Stimulated activated CD8-positive, alpha-beta memory T cell treated with anti-CD3 and anti-CD28 coated beads, Interleukin-15, amount 100 ng/mL, for 1 hour (primary cell): ENCODE measurements at places on chromosomes 12 and 14.

DNA sequence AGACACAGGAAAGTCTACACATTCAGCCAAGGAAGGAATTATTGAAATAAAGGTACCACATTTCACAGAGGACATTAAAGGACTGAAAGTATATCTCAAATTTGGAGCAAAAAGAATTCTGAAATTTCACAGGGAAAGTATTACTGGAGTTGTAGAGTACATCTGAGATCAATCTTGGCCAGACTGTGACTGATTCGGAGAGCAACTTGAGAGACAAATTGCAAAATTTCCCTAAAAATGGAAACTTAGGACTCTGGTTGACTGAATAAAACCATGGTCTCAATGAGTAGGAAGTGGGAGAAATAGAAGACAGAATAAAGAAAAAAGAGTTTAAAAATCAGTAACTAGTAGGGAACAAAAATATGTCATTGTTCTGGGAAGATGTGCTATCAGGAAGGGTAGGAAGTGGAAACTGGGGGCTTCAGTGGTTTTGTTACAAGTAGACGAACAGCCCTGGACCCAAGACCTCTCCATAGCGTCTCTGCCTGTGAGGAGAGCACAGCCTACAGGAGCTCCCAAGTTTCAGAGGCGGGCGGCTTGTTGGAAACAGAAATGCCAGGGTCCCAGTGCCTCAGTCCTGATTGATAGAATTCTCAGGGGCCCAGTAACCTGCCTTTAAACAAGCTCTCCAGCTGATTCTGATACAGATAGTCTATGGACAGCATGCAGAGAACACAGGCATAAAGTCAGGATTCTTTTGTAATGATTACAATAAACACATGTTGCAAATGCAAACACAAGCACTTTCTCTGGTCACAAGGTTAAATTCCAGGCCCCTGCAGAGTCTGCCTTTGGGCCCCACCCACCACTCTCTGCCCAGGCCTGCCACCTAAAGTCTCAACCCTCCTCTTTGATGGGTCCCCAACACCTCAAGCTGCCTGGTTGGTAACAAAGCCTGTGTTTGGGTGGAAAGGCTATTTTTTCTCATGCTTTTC lies 63.1 kb downstream of the BBS10 start:
- DNase-seq: no peak

- DNase-seq: no peak
These were observed 49.7 kb downstream of the LRIG3 start for GRCh38 chr12:58870595-58870994.

- DNase-seq: no peak
These were observed 466.6 kb downstream of the EGLN3 start for GRCh38 chr14:33484264-33484663.

GRCh38 chr12:45257185-45257930 lies 41.5 kb downstream of the ANO6 start:
- no peak for DNase-seq

DNA sequence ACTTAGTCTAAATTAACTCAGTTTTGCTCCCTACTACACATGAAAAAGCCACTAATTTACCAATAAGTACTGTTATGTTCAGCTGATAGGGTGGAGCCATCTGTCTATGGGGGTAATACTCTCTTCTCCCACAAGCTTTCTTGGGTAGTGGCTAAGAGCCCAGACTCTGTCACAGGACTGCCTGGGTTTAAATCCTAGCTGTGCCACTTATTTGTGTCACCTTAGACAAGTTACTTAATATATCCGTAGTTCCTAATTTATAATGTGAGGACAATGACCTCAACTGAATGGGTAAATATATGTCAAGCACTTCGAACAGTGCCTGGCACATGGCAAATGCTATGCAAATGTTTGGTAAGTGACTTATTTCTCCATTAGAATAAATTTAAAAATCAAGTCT lies 185.6 kb downstream of the DACT1 start:
- DNase-seq: no peak

GRCh38 chr14:83041224-83041623 lies 1507.6 kb upstream of the SEL1L start:
- DNase-seq: no peak

DNA sequence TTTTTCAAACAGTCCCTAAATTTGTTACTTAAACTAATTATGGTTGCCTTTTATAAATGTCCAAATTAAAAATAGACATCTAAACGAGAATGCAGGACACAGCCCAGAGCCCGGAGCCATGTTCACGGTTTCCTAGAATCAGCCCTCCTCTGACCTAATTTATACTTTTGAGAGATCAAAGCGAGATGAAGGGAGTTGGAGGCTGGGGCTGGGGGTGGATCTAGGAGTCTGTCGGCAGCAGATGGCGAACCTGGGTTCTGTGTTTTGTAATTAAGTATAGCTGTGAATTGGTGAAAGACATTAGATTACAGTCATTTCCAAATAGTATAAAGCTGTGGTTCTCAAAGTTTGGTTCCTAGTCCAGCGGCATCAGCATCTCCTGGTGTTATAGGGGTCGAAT lies 210.1 kb downstream of the SLC41A2 start:
- no peak for DNase-seq

- no peak for DNase-seq
These were observed 18.1 kb downstream of the MEG3 start for GRCh38 chr14:100844082-100844408.

DNA sequence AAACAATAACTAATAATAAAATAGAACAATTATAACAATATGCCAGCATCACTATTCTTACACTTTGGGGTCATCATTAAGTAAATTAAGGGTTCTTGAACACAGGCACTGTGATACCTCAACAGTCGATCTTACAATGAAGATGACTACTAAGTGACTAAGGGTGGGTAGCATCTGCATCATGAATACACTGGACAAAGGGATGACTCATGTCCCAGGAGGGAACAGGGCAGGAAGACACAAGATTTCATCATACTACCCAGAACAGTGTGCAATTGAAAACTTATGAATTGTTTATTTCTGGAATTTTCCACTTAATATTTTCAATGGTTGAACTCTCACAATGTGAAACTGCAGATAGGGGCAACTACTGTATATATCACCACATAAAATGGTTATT lies 19.7 kb downstream of the TSPAN19 start:
- DNase-seq: no peak

- no peak for DNase-seq
These were observed 383.3 kb downstream of the DPF3 start for GRCh38 chr14:72510566-72510965.

GRCh38 chr12:113684053-113684907 lies 212.6 kb upstream of the LHX5 start:
- no peak for DNase-seq

GRCh38 chr14:76870166-76870565 lies 44.0 kb downstream of the LRRC74A start:
- DNase-seq: no peak

DNA sequence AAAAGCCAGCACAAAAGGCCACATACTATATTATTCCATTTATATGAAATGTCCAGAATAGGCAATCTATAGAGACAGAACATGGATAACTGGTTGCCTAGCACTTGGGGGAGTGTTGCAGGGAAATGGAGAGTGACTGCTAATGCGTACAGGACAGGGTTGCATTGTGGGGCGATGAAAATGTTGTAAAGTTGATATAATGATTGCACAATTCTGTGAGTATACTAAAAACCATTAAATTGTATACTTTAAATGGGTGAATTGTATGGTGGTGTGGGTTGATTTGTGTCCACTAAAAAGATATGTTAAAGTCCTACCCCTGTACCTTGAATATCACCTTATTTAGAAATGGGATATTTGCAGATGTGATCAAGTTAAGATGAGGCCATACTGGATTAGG lies 7.0 kb upstream of the CAPRIN2 start:
- DNase-seq: no peak

GRCh38 chr12:11542599-11542998 lies 106.9 kb upstream of the ETV6 start:
- DNase-seq: no peak

- no peak for DNase-seq
These were observed 9.2 kb upstream of the NOS1 start for GRCh38 chr12:117370588-117370987.

DNA sequence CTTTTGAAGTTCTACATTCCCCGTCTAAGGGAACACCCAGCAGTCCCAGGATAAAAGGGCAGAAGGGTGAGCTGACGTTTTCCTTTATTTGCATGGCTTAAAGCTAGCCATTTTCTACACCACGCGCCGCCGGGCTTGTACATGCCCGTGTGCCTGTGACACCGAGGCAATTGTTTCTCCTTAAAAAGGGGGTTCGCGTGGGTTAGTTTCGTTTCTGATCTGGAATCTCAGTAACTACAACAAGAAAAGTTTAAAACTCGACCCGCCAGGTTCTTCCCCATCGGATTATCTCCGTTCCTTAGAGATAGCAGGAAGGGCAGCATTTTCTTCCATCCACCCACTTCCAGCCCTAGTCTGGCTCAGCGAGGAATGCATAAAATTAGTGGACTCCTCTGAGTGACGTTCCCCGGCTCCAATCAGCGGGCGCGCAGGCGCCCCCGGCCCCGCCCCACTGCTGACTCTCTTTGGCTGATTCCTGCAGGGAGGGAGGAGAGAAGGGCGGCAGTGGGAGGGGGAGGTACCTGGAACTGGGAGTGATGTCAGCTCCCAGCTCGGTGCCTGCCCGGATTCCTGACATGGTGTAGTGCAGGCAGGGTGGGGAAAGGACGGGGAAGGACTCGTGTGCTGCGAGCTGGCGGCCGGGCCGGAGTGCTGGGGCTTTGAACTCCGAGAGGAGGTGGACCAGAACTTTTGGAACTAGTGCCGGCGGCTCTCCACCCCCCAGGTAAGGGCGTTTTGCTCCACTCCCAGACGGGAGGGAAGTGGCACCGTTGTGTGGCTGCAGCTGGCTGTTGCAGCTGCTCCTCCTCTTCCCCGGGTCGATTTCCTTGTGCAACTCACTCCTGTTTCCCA lies at the start of gene PPFIBP1:
Gene PPFIBP1 (plus strand): TSS at position 565 of the 852 bp plus-strand sequence. CDS start 109,191 bp downstream, outside the sequence.
- peak; percentile 99 for DNase-seq

GRCh38 chr14:47422191-47422590 lies 253.2 kb downstream of the MDGA2 start:
- no peak for DNase-seq

GRCh38 chr12:28543021-28543890 lies 353.0 kb downstream of the CCDC91 start:
- DNase-seq: no peak

- no peak for DNase-seq
These were observed 54.9 kb upstream of the CISTR start for GRCh38 chr12:53806721-53807120.

- no peak for DNase-seq
These were observed 218.9 kb downstream of the MED13L start for GRCh38 chr12:116058574-116058973.

DNA sequence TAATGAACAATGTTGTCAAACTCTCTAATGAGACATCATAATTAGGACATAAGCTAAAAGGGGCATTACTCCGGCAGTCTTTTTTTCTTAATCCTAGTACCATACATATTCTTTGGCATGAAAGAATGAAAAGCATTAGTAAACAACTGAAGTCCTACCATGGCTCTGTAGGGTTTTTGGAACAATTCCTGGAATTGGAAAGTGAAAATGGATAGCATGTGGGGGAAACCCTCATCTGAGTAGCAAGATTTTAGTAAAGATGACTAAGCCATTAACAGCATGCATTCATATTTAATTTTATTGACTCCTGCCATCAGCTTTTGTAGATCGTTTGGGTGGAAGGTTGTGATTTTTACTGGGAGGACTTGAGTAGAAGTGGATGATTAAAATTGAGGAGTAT lies 216.2 kb upstream of the PDZRN4 start:
- DNase-seq: no peak

DNA sequence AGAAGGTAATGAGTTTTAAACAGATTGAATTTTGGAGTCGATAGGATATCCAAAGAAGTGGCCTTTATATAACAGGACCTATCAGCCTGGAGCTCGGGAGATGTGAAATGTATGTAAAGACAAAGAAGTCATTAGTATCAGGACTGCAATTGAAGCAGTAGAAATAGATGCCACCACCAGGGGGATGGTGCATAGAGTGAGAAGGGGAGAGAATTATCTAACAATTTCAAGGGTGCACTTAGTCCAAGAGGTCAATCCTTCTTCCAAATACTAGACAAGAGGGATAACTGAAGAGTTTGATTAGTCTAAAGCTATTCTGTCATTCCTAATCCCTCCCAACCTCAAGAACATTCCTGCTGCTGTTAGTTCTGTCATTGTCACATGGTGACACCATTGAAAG lies 127.8 kb downstream of the CFAP54 start:
- DNase-seq: no peak

- DNase-seq: no peak
These were observed 21.5 kb downstream of the YLPM1 start for GRCh38 chr14:74784634-74785033.

DNA sequence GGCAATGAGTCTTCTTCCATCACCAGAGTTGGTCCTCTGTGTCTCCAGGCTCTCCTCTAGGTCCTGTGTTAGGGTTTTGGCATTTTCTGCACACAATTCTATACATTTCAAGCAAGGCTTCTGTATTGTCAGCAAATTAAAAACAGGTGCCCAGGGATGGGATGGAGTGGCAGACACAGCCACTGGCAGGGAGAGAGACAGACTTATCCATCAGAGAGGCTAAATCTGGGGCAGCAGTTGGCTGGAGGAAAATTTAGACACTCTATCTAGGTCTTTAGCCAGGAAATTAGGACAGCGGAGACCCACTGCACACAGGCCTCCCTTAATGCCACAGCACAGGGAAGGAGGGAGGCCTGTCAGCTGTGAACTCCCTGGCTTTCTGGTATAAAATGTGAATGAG lies 20.2 kb downstream of the PLEKHD1 start:
- no peak for DNase-seq

DNA sequence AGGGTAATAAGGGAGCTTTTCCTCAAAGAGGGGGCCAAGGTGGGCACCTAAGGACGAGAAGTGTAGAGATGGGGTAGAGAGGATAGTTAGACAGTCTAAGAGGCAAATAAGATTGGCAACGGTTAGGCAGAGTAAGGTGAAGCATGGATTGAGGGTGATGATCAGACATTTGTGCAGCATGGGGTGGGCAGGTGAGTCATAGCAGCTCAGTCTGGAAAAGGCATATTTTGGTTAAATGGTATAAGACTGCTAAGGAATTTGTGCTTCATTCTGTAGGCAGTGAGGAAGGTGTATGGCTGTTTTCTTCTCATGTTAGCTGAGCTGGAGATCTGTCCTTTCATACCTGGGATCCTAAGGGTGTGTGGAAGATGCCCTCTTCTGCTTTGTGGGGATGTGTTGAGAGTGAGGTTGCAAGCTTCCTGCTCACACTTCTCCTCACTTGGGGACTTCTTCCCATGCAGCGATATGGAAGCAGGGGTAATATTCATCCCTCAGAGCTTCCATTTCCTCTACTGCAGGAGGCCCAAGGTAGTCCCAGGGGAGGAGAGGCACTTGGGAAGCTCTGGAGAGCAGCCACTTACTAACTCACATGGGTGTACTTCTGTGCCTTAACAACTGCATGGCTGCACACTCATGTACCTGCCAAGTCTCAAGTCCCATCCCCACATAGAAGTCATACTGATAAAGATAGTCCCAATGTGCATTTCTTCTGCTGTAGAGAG lies 28.9 kb downstream of the GSG1 start:
- no peak for DNase-seq

DNA sequence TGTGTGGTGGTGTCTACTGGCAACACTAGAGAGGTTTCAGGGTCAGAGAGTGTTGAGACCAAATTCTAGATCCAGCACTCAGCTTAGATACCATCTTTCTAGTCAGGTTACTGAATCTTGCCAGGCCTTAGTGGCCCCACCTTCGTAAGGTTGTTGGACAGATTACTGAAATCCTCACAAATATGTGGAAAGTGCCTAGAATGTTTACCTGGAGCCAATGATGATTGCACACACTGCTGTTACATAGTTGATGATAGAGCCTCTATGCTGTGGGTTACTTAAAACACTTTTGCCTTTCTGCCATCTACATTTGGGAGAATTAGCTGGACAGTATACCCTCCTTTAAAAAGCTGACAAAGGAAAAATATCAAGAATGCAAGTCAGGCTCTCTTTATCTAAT lies 33.2 kb downstream of the SRGAP1 start:
- no peak for DNase-seq

GRCh38 chr14:38431156-38431555 lies 175.3 kb upstream of the CLEC14A start:
- DNase-seq: no peak
